ENCODE measurements at places on chromosomes 16 and 17. TPM values are rescaled to one million over a fixed set of nuclear protein-coding genes. Genes with fewer than 3 reads are reported as not detected.

NAGS gene
- total RNA-seq, result 3.0 TPM

CMIP gene
- 49.5 TPM for total RNA-seq

SCIMP gene
- 2.6 TPM for total RNA-seq

GRCh38 chr17:16338391-16338790 is 14.9 kb downstream of the CENPV start:
- no peak for DNase-seq

DNA sequence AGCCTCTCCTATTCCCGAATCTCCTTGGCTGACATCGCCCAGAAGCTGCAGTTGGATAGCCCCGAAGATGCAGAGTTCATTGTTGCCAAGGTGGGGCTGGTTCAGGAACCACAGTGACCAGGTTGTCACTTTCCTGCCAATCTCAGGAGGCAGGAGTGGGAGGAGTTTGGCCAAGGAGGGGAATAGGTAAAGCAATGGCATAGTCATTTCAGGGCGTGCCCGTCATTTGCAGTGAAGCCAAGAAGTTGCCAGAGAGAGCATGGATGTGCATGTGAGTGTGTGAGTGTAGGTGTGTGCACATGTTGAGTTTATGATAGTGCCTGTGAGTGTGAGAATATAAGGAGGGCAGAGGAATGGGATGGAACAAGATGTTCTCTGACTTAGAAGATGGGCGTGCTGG is 14.8 kb downstream of the PSMD3 start:
- peak; percentile 82 for DNase-seq

- DNase-seq, result peak; percentile 73
Measured at GRCh38 chr16:72561-73548, at the start of gene RHBDF1. RHBDF1 (minus strand) TSS chr16:72631; CDS start chr16:65015, 7,616 bp downstream.

DNA sequence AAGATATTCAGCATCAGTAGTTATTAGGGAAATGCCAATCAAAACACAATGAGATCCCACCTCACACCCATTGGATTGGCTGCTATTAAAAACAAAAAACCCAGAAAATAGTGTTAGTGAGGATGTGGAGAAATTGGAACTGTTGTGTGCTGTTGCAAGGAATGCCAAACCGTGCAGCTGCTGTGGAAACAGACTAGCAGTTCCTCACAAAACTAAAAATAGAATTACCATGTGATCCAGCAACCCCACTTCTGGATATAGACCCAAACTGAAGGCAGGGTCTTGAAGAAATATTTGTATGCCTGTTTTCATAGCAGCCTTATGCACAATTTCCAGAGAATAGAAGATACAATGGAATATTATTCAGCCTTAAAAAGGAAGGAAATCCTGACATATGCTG is 46.0 kb downstream of the FOXK2 start:
- DNase-seq, result no peak

GRCh38 chr16:27364493-27365141 is 37.4 kb upstream of the IL21R start:
- peak; percentile 42 for DNase-seq
